ENCODE measurements at places on chromosomes 6 and 20.

DNA sequence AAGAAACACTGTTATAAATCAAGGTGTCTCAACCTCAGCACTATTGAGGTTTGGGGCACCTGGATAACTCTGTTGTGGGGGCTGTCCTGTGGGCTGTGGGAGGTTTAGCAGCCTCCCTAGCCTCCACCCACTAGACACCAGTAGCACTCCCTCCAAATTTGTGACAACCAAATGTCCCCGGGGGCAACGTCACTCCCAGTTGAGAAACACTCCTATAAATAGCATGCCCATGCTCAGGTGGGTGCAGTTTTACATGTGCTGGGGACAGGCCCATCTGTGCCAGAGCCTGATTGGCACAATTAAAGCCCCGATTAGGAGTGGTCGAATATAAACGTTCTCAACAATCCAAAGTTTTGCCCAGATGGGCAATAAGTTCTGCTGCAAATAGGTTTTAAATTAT is 78.9 kb downstream of the FAM50B start:
- no peak for DNase-seq

DNA sequence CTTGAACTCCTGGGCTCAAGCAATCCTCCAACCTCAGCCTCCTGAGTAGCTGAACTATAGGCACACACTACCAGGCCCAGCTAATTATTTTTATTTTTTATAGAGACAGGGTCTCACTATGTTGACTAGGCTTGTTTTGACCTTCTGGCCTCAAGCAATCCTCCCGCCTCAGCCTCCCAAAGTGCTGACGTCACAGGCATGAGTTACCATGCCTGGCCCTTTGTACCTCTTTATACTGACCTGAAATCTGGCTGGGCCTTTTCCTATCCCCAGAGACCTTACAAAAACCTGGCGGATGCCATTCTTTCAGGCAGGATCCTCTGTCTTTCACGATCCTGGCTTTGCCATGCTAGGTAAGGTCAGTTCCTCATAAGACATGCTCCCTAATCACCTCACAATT is 11.5 kb downstream of the WFDC3 start:
- DNase-seq = no peak

DNA sequence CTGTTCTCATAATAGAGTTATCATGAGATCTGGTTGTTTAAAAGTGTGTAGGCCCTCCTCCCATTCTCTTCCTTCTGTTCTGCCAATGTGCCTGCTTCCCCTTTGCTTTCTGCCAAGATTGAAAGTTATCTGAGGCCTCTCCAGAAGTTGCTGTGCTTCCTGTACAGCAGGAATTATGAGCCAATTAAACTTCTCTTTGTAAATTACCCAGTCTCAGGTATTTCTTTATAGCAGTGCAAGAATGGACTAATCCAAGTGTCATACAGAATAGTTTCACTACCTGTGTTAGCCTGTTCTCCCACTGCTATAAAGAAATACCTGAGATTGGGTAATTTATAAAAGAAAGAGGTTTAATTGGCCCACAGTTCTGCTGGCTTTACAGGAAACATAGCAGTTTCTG is 100.0 kb downstream of the CD24 start:
- DNase-seq = no peak

- DNase-seq = peak; percentile 4
Measured at GRCh38 chr20:38032585-38033329, 499 bp downstream of the TTI1 start.

DNA sequence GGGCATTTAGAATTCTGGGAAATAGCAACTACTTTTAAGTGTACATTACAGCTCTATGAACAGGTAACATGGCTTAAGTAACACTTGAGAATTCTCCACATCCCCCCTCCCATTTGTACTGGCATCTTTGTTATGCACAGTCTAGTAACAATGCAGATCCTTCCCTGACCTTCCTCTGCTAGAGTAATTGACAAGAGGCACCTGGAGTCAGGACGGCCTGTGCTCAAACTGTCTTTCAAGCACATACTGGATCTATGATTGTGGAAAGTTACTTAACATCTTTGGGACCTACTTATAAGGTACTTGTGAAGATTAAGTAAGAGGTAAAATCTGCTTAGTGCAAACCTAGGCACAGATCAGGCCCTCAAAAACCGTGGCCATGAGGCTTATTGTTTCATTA is 21.9 kb upstream of the GSTA3 start:
- DNase-seq = peak; percentile 64

DNA sequence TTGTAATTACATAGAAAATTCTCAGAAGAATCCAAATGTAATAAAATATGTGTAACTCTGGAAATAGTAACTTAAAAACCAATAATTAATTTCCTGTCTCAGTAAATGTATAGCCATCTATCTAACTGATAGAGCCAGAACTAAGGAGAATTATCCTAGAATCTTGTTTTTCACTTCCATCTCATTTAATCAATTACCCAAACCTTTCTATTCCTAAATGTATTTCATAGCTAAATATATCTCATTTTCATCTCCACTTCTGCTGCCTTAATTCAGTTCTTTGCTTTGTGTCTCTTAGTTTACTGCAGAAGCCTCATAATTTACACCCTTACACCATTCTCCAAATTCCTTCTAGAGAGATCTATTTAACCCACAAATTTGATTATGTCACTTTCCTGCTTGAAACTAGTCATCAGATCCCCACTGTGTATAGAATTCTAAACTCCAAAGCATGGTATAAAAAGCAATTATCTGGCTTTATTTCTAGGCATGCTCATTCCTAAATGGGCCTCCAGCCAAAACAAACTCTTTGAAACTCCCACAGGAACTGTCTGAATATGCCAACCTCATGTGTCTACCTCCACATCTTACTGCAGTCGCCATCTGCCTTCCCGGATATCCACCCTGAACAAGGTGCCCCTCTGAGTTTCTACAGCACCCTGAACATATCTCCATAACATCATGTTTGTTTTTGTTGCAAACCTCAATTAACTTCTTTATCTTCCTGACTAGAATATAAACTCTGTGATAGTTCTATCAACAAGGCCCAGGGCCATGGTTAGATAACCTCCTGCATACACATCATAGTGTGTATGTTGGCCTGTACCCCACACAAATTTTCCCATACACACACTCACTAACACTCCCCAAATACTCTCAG is 70.5 kb upstream of the ADTRP start:
- no peak for DNase-seq

- DNase-seq = peak; percentile 58
Measured at GRCh38 chr6:36028088-36028876, 674 bp downstream of the MAPK14 start.

DNA sequence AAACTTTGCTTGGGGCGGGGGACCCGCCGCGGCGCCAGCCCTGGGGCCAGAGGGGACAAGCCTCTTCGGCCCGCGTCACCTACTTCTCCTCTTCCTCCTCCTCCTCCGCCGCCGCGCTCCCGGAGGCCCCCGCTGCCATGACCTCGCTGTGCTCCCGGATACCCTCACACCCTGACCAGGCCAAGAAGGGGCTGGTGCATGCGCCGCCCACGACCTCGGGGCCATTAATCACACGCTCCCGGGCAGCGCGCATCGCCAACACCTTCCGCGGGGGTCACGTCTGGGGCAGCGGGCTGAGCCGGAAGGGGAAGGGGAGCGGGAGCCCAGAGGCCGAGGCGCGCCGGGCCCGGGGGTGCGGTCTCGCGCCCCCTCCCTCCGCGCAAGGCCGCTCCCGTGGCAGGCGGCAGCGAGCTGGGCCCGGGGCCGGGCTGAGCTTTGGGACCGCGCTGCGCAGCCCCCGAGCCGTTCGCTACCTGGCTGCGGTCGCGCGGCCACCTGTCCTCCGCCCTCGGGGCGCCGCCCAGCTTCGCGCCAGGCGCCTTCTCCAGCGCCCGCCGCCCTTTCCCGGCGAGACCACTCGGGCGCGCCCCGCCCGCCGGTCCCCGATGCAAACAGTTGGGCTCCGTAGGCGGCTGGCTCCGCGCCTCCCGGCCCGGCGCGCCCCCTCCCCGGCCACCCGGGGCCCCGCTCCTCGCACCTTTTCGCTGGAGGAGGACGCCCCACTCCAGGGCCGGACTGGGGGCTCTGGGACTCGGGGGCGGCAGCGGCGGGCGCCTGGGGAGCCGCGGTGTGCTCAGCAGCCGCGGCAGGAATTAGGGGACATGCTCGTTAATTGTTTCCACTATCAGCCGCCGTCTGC is 575 bp upstream of the CNR1 start:
- no peak for DNase-seq

DNA sequence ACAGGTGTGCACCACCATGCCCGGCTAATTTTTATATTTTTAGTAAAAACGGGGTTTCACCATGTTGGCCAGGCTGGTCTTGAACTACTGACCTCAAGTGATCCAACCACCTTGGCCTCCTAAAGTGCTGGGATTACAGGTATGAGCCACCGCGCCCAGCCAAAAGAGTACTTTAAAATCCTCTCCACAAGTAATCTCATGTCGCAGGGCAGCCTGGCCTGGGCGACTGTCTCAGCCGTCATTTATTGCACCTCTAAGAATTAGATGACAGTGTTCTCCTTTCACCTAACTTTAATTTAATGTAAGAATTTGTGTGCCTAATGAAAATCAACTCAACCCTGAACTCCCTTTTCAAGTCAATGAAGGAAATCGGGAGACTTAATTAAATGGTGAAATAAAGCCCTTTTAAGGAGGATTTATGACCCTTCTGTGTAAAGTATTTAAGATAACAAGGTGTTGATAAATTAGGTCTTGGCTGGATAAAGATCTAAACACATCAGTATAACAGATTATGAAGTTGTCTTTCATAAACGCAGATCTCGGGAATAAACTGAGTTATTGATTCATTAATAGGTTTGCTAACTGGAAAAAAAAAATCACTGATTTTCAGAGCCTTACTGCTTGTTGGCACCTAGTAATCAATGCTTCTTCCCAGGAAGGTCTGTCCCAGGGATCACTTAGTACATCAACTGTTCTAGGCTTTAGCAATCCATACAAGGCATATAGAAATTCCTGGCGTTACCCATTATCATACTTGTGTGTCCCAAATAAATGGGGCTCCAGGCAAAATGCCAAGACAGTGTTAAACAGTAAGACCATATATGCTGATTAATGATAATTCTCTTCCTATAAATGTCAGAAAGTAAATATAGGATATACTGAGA is 209.3 kb downstream of the GMDS start:
- no peak for DNase-seq

DNA sequence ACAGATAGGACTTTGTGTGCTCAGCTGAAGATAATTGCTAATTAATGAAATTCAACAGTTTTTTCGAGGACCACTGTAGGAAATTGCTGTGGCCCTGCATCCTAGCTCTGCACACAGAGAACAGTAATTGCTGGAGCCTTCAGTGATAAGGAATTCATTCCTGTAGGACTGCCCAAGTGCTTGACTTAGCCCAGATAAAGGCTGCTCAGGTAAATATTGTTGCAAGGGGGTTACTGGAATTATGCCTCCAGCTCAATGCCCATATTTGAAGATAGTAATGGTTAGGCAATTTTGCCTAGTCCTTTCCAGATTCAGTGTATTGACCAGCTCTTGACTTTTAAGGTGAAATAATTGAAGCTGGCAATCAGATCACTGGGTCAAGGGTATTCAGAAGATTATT is 122.9 kb downstream of the SLC24A3 start:
- DNase-seq = no peak

GRCh38 chr6:90197854-90198496 is 98.7 kb downstream of the BACH2 start:
- peak; percentile 43 for DNase-seq

GRCh38 chr6:119184008-119184648 is 105.7 kb upstream of the FAM184A start:
- no peak for DNase-seq

DNA sequence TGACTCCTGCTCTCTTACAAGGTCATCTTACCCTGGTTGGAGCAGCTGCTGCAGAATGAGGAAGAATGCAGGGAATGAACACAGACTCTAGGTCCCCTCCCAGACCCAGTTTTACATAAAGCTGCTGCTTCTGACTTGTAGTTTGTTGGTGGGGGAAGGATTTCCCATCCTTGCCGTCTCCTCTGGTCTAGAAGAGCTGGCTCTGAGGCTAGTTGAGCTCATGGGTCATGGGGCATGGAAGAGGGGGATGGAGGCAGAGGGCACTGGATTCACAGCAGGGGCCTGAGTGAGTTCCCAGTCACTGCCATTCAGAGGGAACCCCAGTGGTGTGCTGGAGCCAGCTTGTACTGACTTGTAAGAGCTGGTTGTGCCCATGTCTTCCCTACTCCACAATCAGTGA is 9.2 kb upstream of the GUCA1A start:
- peak; percentile 34 for DNase-seq

DNA sequence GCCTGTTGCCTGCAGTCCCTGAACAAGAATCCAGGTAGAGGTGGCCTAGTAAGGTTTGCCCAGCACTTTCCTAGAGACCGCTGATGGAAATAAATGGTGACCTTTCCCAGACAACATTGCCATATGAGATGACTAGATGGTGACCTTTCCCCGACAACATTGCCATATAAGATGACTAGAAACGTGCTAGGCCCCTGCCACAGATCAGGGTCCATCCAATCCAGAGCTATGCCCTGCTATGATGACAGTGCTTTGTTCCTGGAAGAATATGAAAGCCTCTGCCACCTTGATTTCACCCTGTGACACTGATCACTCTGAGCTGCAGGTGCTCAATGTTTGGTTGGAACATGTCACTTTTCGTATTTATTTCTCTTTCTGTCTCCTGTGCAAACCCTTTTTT is 133.8 kb upstream of the SPTLC3 start:
- no peak for DNase-seq

DNA sequence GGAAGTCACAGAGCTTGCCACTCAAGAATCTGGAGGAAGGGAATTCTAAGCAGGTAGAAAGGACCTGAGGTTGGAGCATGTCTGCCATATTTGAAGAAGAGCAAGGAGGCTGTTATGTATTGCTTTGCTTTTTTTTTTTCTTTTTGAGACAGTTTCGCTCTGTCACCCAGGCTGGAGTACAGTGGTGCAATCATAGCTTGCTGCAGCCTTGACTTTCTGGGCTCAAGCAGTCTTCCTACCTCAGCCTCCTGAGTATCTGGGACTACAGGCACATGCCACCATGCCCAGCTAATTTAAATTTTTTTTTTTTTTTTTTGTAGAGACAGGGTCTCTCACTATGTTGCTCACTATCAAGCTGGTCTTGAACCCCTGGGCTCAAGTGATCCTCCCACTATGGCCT is 40.8 kb downstream of the ORC3 start:
- DNase-seq = no peak

GRCh38 chr6:49787176-49787575 is at the start of gene PGK2:
Gene PGK2, minus strand, starts transcription at chr6:49787285. Its CDS starts 98 bp downstream, at chr6:49787187.
- DNase-seq = no peak

DNA sequence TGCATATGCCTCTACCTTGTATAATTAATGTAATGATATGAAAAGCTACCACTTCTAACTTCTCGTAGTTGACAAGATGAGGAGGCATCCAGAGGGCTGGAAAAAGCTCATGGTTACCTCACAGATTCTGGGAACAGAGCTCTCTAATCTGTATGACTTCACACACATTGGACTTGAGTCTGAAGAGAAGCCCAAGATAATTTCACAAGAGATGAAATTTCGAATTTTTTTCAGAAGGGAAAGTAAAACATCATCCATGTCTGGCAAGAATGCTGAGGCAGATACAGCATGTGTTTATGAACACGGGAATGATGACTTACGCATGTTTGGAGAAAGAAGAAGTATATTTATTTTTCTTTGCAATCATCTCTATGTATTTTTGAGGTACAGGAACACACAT is 141.8 kb upstream of the TENT5A start:
- no peak for DNase-seq

GRCh38 chr20:16526433-16527380 is 46.5 kb downstream of the KIF16B start:
- DNase-seq = no peak

- no peak for DNase-seq
Measured at GRCh38 chr6:78867020-78867369, 356 bp upstream of the IRAK1BP1 start.
